Right kidney (tissue), 9 donors: ENCODE measurements at places on chromosomes 7 and 10.
A peak's percentile ranks its signal among the peaks of the same experiment; 100 is the strongest.

DNA sequence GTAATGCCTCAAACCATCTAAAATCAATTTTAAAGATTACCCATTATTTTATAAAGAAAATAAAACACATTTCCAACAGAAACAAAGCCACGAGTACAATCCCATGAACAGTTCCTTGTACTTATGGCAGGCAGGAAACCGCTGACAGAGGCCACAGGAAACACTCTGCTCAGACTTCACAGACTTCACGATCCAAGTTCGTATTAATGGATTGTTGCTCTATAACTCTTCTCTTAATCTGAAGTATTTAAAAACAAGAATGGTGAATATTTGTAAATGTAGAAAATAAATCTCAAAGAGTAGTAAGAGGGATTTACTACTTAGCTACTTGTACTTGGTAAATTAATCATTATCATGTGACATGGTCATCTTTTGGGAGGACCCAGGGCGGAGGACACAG is 78.3 kb downstream of the SNX10 start:
- DNase-seq = no peak

- peak; percentile 90 for DNase-seq
Measured at GRCh38 chr10:27745732-27746396, at the start of gene MKX. MKX (minus strand) TSS chr10:27745819; CDS start chr10:27743415, 2,404 bp downstream.

DNA sequence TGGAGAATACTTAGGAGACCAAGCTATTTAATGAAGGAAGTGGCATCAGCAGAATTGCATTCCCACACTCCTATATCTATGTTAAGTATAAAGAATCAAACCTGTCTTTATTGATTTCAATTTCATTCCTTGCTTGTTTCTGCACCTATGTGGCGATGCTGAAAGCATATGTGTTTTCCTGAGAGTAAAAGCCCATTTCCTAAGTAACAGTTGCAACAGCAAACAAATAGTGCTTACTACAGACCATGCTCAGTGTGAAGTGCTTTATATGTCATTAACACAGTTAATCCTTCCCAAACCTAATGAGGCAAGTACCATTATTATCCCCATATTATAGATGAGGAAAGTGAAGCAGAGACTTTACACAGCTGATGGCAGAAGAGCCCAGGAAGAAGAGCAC is 552.1 kb downstream of the PARD3 start:
- no peak for DNase-seq

DNA sequence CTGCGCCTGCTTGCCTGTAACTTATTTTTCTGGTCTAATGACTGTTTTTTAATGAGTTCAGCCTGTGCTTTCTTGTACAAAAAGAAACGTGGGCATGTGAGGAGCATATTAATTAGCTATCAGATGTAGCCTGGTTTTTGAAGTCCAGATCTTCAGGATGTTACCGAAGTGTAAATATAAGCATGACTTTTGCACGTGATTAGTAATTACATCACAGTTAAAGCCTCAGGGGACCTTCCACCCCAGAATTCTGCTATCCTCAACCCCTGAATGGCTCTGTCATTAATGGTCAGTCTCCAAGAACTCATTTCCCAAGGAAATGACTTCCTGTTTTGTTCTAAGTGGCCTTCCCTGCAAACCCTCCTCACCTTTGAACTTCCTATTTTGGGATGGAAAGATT is 2.1 kb upstream of the PRXL2A start:
- no peak for DNase-seq

DNA sequence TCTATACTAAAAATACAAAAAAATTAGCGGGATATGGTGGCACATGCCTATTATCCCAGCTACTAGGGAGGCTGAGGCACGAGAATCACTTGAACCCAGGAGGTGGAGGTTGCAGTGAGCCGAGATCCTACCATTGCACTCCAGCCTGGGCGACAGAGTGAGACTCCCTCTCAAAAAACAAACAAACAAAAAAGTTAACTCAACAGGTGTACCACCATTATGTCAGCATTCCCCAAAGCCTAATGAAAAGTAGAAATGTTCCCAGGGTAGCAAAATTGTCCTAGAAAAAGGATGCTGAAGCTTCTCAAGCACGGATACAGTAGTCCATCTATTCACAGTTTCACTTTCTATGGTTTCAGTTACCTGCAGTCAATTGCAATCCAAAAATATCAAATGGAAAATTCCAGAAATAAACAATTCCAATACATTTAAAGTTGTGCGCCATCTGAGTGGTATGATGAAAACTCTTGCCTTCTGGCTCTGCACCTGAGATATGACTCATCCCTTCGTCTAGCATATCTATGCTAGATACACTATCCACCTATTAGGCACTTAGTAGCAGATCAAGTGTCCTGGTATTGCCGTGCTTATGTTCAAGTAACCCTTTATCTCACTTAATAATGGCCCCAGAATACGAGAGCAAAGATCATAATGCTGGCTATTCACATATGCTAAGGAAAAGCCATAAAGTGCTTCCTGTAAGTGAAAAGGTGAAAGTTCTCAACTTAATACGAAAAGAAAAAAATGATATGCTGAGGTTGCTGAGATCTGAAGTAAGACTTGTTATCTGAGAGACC is 37.2 kb upstream of the SLC35G1 start:
- no peak for DNase-seq

DNA sequence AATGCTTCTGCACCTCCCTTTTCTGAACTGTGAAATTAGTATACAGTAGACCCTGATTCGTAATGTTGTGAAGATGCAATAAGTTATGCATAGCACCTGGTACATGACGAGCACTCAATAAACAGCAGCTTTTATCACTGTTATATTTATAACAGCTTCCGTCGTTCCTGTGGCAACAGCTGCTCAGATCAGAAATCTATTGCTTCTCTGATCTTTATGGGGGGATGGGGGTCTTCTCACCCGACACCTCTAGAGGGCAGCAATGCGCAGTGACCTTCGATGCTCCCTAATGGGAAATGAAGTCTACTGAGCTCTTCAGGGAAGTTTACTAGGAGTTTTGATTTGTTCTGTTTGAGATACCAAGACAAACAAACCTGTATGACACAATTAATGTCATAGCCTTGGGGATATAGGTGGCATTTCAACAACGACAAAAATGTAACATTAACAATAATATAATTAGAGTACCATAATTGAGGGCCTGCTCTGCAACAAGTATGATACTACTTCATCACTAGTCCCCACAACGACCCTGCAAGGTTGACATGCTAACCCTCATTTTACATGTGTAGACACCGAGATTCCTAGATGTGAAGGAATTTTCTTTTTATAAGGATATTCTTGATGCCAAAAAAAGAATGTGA is 289.6 kb downstream of the SFMBT2 start:
- no peak for DNase-seq

DNA sequence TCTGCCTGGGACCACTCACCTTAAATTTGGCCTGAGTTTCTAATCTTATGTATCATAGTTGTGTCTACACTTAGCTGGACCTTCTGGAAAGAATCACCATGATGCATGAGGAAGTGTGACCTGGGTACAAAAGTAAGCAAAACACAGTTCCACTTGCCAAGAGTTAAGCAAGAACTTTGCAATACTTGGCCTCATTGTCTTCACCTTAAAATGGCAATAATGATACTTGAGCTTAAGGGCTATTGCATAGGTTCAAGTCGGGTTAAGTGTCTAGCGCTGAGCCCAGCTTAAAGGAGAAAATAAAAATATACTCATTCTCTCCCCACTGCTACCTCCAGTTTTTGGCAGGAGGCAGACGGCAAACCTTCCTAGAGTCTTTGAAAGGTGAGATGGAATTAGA is 133.9 kb upstream of the BMPER start:
- DNase-seq = no peak

DNA sequence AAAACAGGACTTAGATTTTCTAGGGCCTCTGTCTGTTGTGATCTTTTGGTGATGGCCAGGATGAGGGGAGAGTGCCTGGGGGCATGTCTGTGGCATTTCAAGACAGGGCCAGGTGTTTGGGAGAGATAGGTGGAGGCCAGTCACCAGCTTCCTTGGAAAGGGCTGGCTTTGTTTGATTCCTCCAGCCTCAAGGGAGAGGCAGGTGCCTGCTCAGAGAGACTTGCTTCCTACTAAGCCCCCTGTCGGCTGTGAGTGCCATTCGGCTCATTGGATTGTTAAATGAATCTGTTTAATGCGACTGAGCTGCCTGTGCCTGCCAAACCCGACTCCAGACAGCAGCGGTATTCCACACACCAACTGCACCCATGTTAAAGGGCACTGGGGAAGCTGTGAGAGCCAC is 304.1 kb upstream of the COBL start:
- no peak for DNase-seq

DNA sequence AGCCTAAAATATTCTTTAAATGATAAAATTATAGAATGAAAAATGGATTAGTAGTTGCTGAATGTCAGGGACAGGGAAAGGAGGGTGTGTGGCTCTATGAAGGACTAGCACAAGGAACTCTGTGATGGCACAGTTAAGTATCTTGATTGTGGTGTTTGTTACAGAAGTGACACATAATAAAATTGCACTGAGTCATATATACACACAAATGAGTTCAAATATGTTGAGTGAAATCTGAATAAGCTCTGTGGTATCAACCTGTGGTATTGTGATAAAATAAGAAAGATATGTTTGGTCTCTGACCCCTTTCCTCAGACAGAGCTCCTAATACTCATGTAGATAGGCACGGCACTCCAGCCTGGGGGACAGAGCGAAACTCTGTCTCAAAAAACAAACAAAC is 181.5 kb upstream of the TRIM24 start:
- no peak for DNase-seq

DNA sequence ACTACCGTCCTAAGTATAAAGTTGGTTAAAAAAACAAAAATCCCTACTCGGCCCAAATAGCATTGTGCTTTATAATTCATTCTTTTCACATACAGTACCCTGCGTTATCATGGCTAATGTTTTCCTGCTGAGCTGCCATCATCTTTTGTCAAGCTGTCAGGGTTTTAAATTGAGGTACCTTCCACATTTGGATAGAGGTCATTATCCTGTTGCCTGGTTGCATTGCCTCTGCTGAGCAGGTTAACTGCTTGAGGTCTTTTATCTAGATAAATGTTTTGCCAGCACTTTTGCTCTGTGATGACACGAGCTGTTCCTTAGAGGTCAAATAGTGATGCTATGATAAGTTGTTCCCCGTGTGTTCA is 94.4 kb upstream of the FZD1 start:
- DNase-seq = no peak

- DNase-seq = no peak
Measured at GRCh38 chr7:116407165-116407564, 92.4 kb upstream of the CAV2 start.
